ENCODE measurements at places on chromosomes 3 and 15. TPM values are rescaled to one million over a fixed set of nuclear protein-coding genes. Genes with fewer than 3 reads are reported as not detected.

DNA sequence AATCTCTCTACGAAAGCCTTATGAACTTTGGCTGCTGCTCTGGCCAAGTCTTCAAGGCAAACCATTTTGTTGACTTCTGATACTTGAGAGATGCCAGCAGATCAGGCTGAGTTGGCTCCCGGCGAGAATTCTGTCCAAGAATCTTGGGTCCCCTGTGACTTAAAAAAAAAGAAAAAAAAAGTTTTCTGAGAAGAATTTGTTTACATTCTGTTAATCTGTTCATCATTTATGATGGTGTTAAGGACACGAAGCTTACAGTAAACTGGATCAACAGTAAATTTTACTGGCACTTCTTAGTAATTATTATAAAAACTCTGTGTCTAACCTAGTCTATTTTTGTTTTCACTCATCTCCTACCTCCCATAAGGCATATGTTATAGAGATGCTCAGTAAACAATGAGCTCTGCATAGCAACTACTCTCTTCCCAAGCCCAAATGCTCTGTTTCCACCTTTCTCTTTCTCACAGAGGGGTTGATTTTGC, 320.9 kb upstream of the RASGRP1 start:
- DNase-seq = no peak

GRCh38 chr3:72756900-72757299, 91.3 kb downstream of the SHQ1 start:
- no peak for DNase-seq

DNA sequence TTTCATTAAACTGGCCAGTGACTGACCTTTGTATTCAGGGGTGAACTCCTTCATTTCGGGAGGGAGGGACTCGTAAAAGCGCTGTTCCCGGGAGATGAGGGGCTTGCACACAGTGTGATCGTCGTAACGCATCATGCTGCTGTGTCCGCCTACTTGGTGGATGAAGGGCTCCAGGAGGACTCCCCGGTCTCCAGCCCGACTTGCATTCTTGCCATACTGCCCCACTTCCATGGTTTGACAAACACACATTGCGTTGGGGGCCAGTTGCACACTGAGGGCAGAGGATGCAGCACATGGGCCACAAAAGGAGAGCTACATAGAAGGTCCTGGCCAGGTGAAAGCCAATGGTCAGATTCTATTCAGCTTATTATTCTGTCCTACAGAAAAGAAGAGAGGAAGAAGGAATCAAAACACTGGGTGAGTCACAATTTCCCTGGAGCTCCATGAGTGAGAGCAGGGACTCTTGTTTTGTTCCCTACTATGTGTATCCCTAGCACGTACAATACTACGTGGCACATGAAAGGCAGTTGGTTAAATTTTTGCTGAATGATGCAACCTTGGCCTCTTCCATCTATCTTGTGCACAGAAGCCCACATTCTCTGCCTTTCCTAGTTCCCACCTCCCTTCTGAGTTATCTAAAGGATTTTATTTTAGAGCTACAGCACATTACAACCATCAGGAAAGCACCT, 24.2 kb upstream of the GMPPB start:
- no peak for DNase-seq

DNA sequence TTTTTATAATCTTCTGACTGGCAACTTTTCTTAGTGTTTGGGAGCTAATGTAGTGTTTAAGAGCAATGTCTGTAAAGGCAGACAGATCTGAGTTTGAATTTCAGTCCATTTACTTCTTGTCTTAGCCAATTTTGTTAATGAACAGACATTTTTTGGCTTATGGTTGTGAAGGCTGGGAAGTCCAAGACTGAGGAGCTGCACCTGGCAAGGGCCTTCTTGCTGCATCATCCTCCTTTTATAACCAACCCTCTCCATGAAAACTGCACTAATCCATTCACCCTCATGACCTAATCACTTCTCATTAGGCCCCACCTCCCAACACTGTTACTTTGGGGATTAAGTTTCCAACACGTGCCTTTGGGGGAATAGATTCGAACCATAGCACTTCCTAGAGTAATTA, 164.5 kb downstream of the GAP43 start:
- no peak for DNase-seq

DNA sequence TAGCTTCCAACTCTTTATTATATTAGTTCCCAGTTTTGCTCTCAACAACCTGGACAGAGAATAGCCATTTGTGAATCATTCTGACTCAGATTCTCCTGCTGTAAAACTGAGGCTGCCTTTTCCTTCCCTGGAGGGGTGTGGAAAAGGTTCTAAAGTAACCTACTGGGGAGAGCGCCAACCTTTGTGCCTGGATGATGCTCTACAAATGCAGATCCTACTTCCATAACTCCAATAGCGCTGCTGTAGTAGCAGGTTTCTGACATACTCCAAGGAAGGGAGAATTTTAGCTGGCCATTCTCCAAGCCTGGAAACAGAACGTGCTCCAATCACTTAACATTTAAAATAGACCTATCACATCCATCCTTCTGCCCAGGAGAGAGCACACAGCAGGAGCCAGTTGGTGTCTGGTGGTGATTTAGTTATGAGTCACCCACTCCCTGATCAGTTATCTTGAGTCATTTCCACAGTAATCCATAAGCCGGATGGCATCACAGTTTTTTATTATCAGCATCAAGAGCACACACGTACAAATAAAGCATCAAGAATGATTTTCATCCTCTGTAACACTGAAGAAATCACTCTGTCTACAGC, 38.3 kb downstream of the MYH15 start:
- DNase-seq = no peak

GRCh38 chr3:177824190-177824786, 627.0 kb upstream of the TBL1XR1 start:
- no peak for DNase-seq

GRCh38 chr3:192825216-192825615, 92.4 kb downstream of the MB21D2 start:
- no peak for DNase-seq

GRCh38 chr3:29324180-29324651, 43.3 kb downstream of the RBMS3 start:
- no peak for DNase-seq

GRCh38 chr15:45187578-45187893, 230 bp downstream of the SHF start:
- DNase-seq = no peak

- no peak for DNase-seq
Observed at GRCh38 chr15:90085565-90085964, 16.7 kb downstream of the IDH2 start.

DNA sequence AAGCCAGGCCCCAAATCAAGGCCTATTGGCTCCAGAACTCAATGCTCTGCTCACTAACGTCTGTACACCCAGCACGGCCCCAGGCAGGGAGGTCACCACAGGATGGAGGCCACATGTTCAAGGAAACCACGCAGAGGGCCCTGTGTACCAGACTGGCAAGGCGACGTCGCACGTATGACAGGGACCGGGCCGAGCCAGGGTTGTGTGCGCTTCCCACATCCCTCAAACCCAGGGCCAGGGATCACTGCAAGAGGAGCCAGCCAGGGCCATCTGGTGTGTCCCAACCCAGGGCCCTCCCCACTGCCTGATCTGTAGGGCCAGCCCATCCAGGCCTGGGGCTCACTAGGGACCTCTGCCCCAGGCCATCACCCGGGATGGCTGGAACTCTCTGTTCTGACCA, 62.0 kb downstream of the ZNF445 start:
- DNase-seq = no peak

DNA sequence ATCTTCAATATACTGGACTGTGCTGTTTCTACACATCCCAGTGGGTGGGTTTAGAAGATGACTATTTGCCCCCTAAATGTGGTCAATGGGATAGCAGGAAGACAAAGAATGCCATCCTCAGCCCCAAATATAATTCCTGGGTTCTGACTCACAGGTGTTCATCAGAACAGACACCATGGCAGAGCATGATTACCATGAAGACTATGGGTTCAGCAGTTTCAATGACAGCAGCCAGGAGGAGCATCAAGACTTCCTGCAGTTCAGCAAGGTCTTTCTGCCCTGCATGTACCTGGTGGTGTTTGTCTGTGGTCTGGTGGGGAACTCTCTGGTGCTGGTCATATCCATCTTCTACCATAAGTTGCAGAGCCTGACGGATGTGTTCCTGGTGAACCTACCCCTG, 3.0 kb downstream of the CXCR6 start:
- no peak for DNase-seq

- DNase-seq = no peak
Observed at GRCh38 chr3:18937574-18937973, 210.7 kb upstream of the KCNH8 start.

DNA sequence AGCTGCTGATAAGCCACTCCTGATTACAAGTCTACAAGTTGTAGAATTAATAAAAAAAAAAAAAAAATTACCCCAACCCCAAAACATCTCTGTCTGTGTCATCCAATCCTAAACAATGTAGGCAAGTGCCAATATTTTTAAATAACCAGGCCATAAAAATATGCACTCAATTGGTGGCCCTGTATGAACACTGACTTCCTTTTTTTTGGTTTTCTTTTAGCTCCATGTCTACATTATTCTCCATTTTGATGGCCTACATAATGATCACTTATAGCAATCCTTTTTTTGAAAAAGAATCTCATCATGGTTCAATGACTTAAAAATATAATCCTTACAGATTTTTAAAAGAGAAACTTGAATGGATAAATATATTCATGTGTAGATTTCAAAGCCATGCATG, 72.1 kb downstream of the FOXP1 start:
- no peak for DNase-seq

DNA sequence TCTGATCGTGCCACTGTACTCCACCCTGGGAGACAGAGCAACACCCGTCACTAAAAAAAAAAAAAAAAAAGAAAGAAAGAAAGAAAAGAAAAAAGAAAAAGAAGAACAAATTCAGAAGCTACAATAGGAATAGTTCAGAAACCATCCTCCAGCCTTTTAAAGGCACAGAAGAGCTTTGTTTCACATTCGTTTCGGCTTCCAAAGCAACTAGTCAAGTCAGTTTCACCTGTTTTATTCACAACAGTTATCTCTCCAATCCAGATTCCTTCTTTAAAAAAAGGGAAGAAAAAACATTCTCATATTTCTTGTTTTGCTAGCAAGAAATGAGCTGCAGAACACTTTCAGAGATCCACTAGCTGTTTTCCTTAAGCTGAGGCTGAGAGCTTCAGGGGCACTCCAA, 767.7 kb upstream of the CFAP20DC start:
- DNase-seq = no peak

DNA sequence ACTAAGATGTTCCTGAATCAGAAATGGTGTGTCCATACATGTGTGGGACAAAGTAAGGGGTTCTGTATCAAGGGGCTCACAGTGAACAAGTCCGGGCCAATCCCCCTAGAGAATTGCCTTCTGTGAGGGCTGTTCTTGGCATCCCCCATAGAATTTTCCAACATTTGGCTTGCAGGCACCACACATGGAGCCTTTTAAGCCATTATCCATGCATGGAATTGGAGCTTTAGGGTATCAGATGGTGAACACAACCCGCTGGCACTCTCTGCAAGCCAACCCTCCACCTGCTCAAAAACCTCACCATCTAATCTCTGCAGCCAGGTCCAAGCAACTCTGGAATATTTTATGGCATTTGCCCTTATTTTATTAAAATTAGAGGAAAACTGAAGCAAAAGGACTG, 278.7 kb downstream of the ERC2 start:
- DNase-seq = no peak

GRCh38 chr3:175287361-175287963, 428.3 kb downstream of the NAALADL2 start:
- no peak for DNase-seq

DNA sequence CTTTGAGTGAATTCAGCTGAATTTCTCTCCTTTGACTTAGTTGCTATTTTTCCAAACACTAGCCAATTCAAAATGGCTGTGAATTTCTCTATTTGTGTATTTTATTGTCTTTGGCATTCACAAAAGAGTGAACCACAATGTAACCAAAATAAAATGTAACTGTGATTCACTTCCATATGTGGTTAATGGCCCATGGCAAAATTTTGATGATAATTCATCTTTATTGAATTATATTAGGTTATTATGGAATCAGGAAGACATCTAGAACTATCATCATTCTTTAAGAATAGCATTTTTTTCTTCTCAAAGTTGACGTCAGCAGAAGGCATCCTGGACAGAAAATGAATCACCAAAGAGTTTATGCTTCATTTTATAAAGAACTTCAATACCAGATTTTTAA, 705.3 kb upstream of the NAALADL2 start:
- no peak for DNase-seq

GRCh38 chr3:137259701-137260100, 301.9 kb downstream of the IL20RB start:
- no peak for DNase-seq

DNA sequence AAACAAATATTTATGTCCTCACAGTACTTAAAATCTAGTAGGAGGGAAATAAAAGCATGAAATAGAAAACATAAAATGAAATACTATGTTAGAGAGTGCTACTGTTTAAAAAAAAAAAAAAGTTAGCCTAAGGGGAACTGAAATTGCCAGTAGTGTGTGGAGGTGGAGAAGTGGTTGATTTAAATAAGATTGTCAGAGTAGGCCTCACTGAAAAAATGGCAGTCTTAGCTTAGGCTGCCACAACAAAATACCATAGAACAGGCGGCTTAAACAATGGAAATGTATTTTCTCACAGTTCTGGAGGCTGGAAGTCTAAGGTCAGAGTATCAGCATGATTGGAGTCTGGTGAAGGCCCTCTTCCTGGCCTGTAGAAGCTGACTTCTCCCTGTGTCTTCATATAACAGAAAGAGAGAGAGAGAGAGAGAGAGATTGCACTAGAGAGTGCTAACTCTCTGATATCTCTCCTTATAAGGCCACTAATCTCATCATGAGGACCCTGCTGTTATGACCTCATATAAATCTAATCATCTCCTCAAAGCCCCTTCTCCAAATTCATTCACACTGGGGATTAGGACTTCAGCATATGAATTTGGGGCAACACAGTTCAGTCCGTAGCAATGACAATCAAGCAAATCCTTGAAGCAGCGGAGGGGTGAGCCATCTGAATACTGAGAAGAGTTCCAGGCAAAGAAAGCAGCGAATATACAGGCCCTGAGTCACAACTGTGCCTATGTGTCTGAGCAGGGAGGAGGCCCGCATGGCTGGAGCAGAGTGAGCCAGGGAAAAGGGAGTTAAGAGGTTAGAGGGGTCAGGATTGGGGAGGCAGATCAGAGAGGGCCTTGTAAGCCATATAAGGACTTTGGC, 23.6 kb upstream of the LRRC34 start:
- no peak for DNase-seq

GRCh38 chr15:76863123-76863522, 42.0 kb downstream of the SCAPER start:
- no peak for DNase-seq

DNA sequence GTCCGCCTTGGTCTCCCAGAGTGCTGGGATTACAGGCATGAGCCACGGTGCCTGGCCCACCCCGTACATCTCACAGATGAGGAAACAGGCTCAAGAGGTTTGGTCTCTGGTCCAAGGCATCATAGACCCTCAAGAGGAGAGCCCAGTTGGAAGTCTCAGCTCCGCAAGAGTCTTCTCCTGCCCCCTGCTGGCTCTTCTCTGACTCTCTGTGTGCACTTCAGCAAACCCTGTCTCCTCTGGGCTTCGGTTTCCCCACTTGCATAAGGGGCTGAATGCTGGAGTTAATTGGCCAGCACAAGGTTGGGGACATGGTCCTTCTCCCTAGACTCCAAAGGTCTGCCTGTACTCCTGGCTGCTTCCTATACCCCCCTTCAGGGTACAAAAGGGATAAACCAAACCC, 3.9 kb downstream of the MST1R start:
- DNase-seq = no peak

GOLGA8G gene
- not detected for total RNA-seq

C3orf20 gene
- total RNA-seq = 0.25 TPM

KBTBD12 gene
- total RNA-seq = not detected

IL5RA gene
- total RNA-seq = 0.64 TPM

ACTC1 gene
- not detected for total RNA-seq

BCL2A1 gene
- total RNA-seq = 34.6 TPM

SCG3 gene
- total RNA-seq = not detected

MITF gene
- total RNA-seq = 1.6 TPM

ZNF502 gene
- 2.9 TPM for total RNA-seq

DISP2 gene
- total RNA-seq = 1.5 TPM

TMEM89 gene
- not detected for total RNA-seq

All from activated naive CD8-positive, alpha-beta T cell treated with anti-CD3 and anti-CD28 coated beads, Interleukin-2, amount 10 ng/mL, durations not matched to agents 7 days and 5 days (primary cell).